Activated naive CD4-positive, alpha-beta T cell treated with anti-CD3 and anti-CD28 coated beads, Interleukin-2, amount 50 U/mL, for 72 hours (primary cell): ENCODE measurements at places on chromosomes 11 and 22.

DNA sequence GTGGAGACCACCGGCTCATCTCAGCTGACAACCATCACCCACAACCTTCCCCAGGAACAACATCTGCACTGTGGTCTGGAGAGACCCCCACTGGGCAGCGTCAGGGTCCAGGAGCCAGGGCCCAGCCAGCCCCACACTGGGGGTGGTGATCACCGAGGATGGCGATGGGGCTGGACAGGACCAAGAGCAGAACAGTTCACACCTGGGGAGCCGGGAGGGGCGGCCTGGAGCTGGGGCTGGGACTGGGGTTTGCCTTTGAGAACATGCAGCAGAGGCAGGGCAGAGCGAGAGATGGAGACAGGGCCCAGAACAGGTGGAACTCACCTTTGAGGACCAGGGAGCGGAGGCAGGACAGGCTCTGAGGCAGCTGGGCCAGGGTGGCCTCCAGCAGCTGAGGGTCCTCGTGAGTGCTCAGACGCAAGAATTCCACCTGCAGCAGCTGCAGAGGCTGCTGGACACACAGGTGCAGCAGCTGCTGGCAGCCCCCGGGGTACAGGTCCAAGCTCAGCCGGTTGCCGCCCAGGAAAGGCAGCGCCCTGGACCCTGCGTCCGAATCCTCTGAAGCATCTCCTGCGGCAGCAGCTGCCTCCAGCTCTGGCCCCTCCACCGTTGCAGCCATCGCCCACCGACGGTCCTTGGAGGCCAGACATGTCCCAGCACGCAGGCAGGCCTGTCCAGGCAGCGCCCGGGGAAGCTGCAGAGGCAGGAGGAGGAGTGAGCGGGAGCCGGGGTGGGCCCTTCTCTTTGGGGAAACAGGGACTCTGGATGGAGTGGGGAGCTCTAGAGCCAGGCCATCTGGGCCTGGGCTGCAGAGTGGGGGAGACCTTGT, 1.0 kb downstream of the PIDD1 start:
- DNase-seq, result no peak

- DNase-seq, result no peak
Measured at GRCh38 chr11:92295175-92296137, 70.8 kb downstream of the FAT3 start.

- no peak for DNase-seq
Measured at GRCh38 chr22:41830174-41830573, 2.7 kb upstream of the SREBF2 start.

DNA sequence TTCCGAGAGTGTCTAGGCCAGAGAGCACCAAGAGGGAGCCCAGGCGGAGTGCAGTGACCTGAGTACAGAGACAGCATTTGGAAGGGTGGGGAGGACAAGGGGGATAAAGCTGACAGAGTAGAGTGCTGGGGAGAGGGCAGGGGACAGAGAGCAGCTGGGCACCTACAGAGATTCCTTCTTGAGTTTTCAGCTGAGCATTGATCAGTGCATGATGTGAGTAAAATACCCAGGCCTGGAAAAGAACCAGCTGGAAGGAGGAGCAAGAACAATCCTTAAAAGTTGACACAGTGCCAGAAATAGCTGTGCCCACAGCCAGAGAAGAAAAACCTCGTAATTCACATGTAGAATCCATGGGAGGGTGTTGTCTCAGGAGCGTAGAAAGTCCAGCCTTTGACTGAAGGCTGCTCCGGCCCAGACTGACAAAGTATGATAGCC, 33.9 kb upstream of the PANX2 start:
- no peak for DNase-seq

DNA sequence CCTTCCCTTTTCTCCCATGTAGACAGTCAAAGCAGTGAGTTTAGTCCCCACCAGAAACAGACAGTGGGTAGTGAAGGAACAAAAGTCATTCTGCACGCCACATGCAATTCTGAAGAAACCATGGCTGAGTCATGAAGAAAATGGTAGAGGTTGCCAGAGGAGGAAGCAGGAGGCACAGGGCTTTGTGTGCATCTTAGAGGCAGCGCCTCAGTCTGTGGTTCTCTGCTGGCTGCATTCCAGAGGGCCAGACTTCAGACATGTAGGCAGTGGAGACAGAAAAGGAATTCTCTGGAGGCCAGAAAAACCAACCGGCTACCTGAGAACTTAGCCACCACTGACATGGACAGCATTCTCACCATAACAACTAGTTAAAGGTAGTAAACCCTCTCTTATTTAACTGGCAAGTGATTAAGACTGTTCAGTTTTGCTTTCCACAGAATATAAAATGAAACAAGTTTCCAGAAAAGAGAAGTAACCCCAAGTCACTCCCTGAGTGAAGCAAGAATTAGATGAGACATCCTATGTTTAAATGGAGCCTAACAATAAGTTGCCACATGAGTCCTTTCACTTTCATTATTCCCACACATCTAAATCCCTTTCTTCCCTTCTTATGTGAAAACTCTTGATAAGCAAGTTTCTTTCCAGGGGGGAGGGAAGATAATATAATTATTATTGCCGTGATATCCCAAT, 556.1 kb downstream of the SOX6 start:
- DNase-seq, result no peak

DNA sequence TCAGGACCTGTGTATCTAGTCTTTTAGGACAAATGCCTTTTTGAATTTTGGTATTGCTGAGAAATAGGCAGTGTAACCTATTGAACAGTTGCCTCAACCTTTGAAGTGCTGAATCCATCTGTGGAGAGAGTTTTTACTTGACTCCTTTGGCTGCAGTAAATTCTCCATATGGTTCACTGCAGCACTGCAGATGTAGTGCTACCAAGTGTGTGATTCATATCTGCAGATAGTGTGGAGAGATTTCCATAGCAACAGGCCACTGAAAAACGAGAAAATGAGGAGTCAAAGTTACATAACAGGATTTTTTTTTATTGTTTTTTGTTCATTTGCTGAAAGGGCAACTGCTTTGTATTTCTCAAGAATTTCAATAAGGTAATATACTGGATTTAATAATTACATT, 356.1 kb downstream of the RAB38 start:
- no peak for DNase-seq

GRCh38 chr11:79430280-79430679, 10.6 kb downstream of the TENM4 start:
- DNase-seq, result no peak

DNA sequence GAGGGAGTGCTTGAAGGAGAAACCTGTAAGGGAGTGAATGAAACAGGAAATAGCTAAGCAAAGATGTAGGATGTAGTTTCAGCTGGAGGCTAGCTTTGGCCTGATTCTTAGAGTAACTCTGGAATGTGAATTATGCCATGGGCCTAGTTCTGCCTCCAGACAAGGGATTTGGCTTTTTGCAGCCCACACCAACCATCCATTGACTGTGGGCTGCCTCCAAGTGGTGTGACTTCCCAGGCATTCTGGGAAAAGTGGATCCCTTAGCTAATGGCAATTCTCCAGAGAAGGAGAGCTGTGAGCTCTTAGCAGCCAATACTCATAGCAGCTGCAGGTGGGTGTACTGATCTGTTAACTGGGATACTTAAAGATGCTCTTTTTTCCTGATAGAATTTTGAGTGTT, 2.0 kb upstream of the OR9I1 start:
- no peak for DNase-seq

DNA sequence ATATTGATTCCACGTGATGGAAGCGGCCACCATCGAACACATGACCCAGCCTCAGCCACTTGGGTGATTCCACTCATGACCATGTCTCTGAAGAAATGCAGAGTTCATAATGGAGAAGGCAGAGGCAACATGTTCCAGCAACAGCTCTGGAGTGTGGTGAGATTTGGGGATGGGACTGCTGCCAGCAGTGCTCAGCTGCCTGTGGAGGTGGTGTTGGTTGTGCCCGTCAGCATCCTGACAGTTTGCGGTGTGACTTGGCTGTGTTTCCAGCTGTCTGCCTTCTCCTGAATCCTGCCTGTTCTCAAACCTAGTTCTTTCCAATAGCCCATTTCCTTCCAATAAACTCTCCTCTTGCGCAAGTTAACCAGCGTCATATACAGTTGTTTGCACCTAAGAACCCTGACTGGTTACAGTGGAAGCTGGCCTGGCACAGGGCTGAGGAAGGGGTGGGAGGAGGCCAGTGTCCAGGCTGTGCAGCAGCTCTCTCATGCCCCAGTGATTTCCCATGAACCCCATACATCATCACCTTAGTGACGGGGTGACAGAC, 22.0 kb upstream of the OR8B8 start:
- DNase-seq, result no peak

GRCh38 chr22:49971232-49972162, 10.9 kb downstream of the PIM3 start:
- peak; percentile 69 for DNase-seq

DNA sequence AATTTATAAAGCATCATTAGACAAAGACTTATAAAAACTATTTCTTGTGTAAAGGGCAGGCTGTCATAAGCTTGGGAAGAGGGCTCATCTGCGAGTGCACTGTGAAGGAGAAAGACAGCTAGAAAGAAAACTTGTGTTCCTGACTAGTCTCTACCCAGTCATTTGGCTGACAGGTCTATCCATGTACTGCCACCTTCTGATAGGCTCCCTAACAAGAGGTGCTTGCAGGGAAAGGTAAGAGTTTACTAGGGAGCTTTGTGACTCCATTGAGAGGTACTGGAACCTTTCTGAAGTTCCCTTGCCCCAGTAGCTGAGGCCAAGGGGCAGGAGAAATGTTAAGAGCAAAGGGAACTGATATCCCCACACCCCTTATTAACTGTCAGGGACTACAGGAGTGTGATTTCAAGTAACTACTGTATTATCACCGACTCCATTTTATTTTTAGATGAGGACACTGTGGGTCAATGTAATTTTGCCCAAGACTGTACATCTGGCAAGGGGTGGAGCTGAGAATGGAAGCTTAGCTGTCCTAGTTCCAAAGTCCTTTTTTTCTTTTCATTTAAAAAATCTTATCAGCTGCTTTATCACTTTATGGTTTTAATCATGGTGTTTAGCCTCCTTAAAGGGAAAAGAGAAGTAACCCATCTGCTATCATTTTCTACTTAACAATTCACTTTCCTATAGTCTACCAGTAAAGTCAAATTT, 129.4 kb downstream of the ARHGAP20 start:
- no peak for DNase-seq

- no peak for DNase-seq
Measured at GRCh38 chr11:67002921-67003411, 20.0 kb upstream of the SYT12 start.

DNA sequence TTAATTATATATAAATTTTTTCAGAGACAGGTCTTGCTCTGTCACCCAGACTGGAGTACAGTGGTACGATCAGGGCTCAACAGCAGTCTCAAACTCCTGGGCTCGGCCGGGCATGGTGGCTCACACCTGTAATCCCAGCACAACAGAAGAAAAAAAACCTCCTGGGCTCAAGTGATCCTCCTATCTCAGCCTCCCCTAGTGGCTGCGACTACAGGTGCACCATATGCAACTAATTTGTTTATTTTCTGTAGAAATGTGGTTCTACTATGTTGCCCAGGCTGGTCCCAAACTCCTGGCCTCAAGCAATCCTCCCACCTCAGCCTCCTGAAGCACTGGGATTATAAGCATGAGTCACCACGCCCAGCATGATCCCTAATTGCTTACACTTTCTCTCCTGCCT, 56.1 kb upstream of the SLC35C1 start:
- no peak for DNase-seq

DNA sequence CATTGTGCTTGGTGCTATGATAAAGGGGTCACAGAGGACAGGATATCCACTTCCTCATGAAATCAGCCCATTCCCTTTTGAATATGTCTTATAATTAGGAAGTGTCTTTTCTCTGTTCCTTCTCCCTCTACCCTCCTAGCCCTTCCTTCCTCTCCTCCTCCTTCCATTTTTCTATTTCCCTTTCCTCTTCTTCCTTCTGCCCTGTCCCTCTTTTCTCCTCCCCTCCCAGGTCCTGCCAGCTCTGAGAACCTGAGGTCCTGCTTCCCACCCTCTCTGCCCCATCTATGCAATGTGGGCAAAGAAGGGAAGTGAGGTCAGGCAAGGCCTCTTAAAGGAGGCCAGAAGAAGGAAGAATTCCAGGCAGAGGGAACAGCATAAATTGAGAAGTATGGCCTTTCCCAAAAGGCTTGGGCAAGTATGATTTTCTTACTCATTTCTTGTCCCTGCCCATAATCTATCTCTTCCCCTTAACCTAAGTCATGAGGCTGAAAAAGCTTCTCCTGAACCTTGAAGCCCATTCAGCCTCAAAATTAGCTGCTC, 7.7 kb upstream of the UBASH3B start:
- DNase-seq, result no peak

DNA sequence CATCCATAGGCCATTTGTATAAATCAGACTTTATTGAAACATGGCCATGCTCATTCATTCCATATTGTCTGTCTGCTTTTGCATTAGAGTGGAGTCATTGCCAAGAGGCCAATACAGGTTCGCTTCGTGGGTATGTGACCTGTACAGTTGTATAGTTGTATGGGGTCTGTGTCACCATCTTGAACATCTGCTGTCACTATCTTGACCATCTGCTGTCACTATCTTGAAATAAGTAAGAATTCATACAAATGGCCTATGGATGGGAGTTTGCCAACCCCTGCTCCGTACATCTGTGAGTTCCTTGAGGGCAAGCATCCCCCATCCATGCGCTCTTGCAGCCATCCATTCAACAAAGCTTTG, 44.4 kb upstream of the ANO1 start:
- no peak for DNase-seq

DNA sequence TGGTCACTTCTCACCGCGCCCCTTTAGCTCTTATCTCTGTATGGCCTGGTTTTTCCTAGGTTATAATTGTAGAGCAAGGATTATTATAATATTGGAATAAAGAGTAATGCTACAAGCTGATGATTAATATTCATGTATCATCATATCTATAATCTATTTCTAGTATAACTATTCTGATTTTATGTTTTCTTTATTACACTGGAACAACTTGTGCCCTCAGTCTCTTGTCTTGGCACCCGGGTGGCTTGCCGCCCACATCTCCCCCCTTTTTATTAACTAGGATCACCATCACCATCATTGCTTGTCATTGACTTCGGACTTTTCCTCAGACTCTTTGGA, 11.0 kb downstream of the OR52K1 start:
- no peak for DNase-seq

GRCh38 chr11:131246663-131247062, 123.8 kb upstream of the NTM start:
- DNase-seq, result no peak

DNA sequence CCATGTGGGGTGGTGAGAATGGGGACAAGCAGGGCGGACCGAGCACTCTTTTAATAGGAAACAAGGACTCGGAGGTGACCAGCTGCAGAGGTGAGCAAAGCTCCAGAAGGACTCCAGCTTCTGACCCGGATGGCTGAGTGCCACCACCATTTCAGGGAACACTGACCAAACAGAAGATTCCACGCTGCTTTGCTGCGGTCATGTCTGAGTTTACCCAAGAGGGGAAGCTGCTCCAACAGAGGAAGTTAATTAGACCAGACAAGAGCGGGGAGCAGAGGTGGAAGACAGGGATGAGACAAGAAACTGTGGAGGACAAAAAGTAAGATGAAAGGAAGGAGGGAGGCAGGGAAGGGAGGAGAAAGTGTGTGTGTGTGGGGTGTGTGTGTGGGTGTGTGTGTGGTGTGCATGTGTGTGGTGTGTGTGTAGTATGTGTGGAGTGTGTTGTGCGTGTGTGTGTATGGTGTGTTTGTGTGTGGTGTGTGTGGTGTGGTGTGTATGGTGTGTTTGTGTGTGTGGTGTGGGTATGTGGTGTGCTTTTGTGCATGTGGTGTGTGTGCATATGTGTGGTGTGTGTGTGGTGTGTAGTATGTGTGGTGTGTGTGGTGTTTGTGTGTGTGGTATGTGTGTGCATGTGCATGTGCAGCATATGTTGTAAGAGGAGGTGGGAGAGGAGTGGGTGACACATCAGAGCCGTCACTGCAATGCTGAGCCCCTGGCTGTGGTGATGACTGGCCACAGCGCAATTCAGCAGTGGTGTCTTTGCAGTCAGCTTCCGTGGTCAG, 82.2 kb upstream of the AKIP1 start:
- DNase-seq, result no peak

GRCh38 chr11:61331651-61332050, 1.3 kb downstream of the DDB1 start:
- DNase-seq, result no peak
